ENCODE measurements at places on chromosomes 5 and 9. TPM values are rescaled to one million over a fixed set of nuclear protein-coding genes. Genes with fewer than 3 reads are reported as not detected.

Gene MORN5
- not detected for total RNA-seq

DNA sequence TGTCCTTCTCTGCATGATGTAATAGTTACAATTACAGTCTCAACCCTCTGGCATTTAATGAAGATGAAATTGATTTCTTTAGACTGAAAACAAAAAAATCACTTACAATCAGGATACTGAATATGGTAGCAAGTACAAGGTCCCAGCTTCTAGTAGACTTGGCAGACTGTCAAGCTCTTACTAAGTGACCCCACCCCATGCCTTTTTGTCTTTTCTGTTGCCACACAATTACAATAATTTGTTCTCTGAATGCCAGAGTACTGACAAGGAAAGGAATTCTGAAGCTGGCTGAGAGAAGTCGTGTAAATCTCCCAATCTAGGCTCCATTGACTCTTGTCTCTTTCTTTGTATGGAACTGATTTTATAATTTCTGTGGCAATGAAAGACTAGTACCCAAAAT lies 154.2 kb downstream of the TMC1 start:
- H3K27me3 ChIP-seq, result no peaks in the 10 kb centered on the region
- DNase-seq, result no peak
- no peak overlapping the region for H3K4me3 ChIP-seq
- H3K4me1 ChIP-seq, result no peaks in the 10 kb centered on the region
- no peak overlapping the region for H3K27ac ChIP-seq

GRCh38 chr5:43204958-43205357 lies 12.9 kb downstream of the NIM1K start:
- H3K4me3 ChIP-seq, result no peak overlapping the region
- H3K36me3 ChIP-seq, result no peaks in the 10 kb centered on the region
- DNase-seq, result no peak
- no peaks in the 10 kb centered on the region for H3K4me1 ChIP-seq
- no peak overlapping the region for H3K27ac ChIP-seq

DNA sequence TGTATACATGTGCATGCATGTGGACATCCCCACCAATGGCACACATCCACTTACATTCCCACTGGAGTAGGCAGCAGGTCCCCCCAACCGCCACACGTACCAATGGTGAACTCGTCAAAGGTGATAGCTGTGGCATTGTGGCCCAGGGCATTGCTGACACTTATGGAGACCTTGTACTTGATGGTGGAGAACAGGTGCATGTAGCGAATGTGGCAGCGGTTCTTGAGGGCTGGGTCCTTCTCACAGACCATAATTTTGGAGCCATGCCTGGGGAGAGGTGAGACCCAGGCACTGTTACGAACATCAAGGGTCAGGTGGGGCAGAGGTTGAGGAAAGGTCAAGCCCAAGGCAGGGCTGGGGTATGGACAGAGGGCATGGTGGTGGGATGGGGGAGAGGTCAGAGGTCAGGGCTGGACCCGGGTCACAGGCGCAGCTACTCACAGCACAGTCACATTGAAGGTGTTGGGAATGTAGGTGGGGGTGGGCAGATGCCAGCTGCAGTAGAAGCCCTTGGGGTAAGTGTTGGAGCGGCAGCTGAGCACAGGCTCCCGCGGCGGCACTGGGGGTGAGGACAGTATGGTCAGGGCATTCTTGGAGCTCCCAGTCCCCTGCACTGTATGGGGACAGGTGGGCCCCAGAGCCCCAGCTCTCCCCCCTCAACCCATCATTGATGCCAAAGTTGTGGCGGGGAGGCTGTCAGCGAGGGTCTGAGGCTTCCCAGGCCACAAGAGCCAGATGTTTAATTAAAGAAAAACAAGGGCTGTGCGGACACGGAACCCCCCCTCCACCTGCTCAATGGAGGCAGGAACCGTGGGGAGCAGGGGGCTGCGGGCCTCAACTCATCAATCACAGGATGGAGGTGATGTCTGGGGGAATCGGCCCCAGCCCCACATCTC lies 31.9 kb downstream of the CNTFR start:
- no peak overlapping the region for H3K27ac ChIP-seq
- no peak overlapping the region for H3K4me3 ChIP-seq
- DNase-seq, result no peak
- peaks cover 13% of the 10 kb centered on the region for H3K4me1 ChIP-seq
- no peaks in the 10 kb centered on the region for H3K36me3 ChIP-seq

DNA sequence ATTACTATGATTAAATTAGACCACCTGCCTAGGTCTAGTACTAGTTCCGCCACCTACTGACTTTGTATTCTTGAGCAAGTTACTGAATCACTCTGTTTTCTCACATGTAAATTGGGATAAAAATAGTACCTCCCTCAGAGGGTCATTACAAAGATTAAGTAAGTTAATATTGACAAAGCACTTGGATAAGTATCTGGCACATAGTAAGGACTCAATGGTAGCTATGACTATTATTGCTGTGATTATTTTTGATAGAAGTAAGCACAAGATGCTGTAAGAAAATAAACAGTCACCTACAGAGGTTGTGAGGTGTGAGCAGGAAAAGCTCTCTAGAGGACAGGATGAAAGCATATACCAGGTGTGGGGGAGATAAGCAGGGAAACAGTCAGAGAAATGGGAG lies 173.1 kb upstream of the PAPPA start:
- no peak for DNase-seq
- no peak overlapping the region for H3K27ac ChIP-seq
- no peaks in the 10 kb centered on the region for H3K36me3 ChIP-seq
- no peaks in the 10 kb centered on the region for H3K4me1 ChIP-seq

Measured in uterus (tissue), 4 donors.